ENCODE measurements at places on chromosomes 2 and 18.

- DNase-seq: no peak
Observed at GRCh38 chr18:57975805-57976204, 68.2 kb upstream of the NEDD4L start.

- DNase-seq: no peak
Observed at GRCh38 chr2:161983866-161984265, 90.1 kb downstream of the DPP4 start.

DNA sequence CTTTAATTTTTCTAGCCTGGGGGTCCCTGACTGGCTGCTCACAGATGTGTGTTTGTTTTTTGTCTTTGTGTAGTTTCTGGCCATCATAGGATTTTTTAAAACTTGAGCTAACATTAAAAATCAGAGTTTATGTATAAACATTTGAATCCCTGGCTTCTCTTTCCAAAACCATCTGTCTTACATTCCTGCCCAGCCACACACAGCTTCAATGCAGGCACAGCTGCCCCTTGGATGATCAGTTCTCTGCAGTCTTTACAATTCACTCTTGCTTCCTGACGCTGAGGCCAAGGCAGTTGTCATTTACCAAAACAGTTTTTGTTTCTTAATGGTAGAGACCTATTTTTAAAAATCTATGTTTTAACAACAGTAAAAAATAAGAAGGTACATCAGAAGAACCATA lies 169.2 kb upstream of the LRRTM1 start:
- no peak for DNase-seq

- DNase-seq: peak; percentile 77
Observed at GRCh38 chr2:233811732-233812131, 33.6 kb downstream of the MROH2A start.

GRCh38 chr2:62423235-62423634 lies 82.8 kb downstream of the TMEM17 start:
- DNase-seq: no peak

- DNase-seq: no peak
Observed at GRCh38 chr2:64988420-64989125, 626 bp upstream of the SLC1A4 start.

GRCh38 chr2:121367246-121367900 lies 82.4 kb upstream of the TFCP2L1 start:
- DNase-seq: no peak

GRCh38 chr2:206250041-206250897 lies 24.2 kb upstream of the ZDBF2 start:
- no peak for DNase-seq

DNA sequence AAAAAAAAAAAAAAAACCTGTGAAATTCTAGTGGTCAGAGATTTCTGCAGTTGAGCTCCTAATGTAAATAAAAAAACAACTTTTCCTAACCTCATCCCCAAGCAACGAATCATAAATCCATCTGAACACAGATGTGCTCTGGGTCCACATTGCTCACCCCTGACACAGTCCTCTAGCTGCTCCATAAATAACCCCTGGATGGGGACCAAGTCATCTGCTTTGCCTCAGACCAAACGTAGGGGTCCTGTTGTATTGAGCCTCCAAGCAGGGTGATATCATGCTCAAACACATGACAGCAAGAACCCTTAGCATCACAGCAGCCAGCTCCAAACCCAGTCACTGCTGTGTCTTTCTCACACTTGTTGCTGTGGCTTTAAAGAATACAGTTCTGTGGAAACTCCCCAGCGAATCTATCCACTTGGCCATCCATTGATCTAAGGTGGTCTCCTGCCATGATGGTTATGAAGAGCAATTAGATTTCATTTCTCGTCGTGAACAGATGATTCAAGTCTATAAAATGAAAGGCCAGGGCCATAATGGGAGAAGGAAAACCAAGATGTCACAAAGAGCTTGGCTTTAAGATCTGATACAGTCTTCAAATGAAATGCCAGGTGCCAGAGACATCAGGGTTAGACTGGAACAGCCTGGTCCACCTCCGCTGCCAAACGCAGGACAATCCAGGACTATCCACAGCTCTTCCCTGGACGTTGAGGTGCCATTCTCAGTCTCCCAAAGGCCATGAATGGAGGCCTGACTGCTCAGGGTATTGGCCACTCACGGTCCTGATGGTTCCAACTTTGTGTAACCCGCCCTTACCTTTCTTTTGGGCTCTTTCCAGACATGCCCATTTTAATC lies 39.0 kb downstream of the TBC1D8 start:
- no peak for DNase-seq

DNA sequence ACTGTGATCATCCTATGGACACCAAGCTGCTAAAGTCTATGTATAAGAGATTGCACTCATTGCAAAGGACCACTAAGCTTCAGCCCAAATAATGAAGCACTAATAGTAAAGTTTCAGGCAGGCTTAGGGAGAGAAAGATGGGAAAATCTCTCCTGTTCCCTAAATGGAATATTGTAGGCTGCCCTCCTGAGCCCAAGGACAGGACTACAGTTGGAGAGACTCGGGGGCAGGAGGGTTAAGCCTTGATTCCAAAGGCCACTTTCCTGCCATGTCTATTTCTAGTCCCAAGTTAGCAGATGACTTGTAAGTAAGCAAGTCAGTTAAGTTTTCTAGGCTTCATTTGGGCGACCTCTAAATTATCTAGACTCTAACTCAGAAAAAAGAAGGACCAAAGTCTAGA lies 9.0 kb downstream of the TMEM247 start:
- DNase-seq: no peak

- DNase-seq: no peak
Observed at GRCh38 chr18:74468547-74469061, 11.5 kb upstream of the DIPK1C start.

DNA sequence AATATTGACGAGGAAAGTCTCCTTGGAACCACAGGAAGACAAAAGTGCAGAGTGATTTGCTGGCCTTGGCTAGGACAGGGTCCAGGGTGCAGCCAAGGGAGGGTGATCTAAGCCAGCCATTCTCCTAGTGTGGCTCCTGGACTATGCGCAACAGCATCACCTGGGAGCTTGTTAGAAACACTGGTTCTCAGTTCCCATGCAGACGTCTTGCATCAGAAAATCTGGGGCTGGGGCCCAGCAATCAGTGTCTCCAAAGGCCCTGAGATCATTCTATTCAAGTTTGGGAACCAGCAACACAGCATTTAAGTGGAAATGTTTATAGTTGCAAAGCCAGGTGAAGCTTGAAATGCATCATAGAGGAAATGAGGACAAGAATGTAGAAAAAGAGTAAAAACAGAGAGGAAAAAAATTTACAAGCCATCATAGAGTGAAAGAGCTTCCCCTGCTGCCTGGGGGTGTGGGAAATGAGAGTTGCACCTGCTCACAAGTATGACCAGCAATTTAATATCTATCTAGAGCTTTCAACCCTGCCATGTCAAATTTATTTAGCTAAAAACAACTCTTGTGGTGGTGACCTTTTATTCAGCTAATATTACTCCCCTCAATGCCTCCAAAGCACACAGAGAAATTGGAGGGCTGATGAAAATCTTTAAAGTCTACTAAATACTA lies 54.4 kb upstream of the SEC11C start:
- DNase-seq: no peak

DNA sequence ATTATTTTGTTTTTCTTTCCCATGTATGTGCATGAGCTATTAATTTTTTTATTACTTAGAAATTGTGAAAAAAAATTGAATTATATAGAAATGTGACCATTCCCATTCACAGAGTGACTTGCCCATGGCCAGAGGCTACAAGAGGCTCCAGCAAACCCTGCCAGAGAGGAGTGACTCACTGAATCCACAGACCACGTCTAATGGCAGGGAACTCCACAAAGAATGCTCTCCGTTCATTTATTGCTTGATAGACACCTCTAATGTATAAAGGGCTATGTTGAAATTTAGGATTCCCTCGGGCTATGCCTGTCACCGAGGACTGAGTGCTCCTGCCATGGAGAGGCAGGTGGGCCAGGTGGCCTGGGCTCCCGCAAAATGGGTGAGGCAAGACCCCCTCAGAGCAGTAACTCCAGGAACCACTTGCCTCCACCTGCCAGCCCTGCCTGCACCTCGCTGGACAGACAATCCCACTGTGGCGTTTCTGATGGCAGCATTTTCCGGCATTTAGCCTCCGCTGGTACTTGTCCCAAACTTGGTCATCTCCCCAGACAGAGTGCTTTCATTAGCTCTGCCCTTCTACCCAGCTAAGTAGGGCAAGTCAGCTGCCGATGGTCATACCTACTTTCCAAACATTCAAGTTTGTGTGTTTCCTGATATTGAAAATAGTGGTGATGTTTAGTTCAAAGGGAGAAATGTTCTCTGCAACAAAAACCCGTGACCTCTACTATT lies 200.3 kb downstream of the PRKCE start:
- DNase-seq: no peak

GRCh38 chr2:105403783-105404698 lies 5.2 kb upstream of the FHL2 start:
- DNase-seq: no peak

DNA sequence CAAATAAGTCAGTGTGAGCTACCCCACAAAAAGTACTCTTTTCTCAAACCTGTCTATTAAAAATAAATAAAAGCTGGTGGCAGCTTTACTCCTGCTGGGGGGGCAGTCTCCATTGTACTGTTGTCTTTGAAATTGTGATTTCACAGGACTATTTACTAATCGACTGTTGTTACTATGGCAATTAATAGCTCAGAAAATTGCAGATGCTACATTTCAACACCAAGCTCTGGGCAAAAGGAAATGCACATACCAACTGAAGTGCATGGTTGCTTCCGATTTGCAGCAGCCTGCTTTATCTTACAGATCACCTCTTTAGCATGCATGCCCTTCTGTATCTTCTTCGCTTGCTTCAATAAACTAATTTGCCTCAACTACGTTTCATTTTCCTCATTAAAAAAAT lies 117.6 kb upstream of the DAPL1 start:
- DNase-seq: no peak

DNA sequence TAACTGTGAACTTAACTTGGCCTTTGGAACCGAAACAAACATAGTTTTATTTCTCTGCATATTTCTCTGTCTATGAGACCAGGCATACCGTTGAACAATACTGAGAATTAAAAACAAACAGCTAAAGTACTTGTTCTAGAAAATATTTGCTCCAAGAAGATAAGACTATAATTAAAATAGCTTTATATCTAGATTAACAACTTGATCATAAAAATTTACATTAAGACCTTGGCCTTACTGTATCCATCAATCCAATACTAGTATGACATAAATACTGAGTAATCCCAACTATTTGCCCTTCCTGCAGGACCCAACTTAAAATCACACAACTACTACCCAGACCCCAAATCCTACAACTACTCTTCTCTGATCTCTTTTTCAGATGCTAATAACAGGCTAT lies 260.9 kb downstream of the RIT2 start:
- DNase-seq: no peak

GRCh38 chr2:101887328-101887727 lies 104.4 kb upstream of the IL1R2 start:
- DNase-seq: no peak

DNA sequence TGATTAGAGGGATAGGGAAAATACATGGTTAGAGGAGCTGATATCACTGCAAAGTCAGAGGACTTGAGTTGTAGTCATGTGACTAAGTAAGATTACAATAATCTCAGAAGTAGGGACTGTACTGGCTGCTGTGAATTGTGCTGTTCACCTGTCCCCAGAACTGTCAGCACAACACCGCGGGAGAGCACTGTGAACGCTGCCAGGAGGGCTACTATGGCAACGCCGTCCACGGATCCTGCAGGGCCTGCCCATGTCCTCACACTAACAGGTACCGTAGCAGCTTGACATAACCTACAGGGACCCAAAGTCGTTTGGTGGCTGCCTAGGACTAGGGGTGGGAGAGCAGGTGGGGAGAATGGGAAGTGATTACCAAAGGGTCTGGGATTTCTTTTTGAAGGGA lies 132.8 kb upstream of the TTC39C start:
- no peak for DNase-seq

DNA sequence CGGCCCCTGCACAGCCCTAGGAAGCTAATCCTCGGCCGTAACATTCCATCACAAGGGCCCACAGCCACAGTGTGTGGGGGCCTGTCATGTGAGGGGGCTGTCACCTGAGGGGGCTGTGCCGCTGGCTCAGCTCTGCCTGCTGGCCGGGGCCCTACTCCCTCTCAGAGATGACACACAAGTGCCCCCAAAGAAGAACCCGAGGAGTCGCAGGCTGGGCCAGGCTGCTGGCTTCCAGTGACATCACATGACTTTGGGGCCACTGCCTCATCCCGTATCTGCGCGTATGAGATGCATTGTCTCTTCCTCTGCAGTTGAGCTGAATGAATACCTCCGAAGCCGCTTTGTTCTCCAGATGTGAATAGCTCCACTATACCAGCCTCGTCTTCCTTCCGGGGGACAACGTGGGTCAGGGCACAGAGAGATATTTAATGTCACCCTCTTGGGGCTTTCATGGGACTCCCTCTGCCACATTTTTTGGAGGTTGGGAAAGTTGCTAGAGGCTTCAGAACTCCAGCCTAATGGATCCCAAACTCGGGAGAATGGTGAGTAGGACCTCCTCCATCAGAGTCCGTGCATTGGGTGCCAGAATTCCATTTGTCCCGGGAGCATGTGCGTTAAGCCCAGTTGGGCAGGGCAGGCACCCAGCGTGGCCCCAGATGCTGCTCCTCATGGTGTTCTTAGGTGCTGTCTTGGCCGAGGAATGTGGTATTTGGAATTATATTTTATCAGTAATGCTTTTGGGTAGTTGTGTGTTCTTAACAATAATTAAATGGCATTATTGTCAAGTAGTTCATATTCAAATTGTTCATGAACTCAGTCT lies at the start of gene CNDP1:
CNDP1 (plus strand) TSS at position 351 of the 820 bp plus-strand sequence; CDS start at position 519, 168 bp downstream.
- peak; percentile 68 for DNase-seq

DNA sequence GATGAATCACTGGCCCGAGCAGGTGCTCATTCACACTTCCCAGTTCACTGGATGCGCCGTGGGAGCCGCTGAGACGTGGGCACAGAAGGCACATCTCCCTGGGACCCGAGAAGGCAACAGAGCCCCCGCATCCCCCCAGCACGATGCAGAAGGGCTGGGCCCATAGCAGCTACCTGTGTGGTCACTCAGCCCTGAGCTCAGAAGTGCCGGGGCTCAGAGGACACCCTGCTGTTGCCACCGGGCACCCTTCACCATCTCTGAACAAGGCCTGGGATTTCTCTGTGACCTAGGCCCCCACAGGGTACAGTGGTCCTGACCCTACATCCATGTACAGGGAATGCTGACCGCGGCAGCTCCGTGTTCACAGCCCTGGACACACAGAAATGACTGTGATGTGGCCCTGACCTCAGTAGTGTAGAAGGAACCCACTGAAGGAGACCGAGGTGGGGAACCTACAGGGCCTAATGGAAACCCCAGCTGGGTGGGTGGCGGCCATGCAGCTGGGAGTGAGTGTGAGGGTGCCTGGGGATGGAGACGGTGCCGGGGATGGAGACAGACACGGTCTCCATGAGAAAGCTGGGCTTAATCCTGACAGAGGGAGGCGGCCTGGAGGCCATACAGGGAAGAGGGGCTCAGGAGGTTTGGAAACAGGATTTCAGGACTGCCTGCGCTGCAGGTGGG lies 111.9 kb upstream of the OTOS start:
- DNase-seq: peak; percentile 89

GRCh38 chr2:60475123-60475830 lies 78.2 kb downstream of the BCL11A start:
- no peak for DNase-seq

GRCh38 chr2:109609352-109610024 lies 4.3 kb downstream of the SEPTIN10 start:
- DNase-seq: no peak

GRCh38 chr18:78719821-78720220 lies 259.8 kb upstream of the SALL3 start:
- DNase-seq: no peak
